ENCODE measurements at places on chromosomes 7 and 10.

GRCh38 chr7:139773371-139773770, 4.4 kb downstream of the HIPK2 start:
- no peak for DNase-seq

GRCh38 chr7:85022064-85022697, 164.7 kb downstream of the SEMA3D start:
- DNase-seq, result no peak

DNA sequence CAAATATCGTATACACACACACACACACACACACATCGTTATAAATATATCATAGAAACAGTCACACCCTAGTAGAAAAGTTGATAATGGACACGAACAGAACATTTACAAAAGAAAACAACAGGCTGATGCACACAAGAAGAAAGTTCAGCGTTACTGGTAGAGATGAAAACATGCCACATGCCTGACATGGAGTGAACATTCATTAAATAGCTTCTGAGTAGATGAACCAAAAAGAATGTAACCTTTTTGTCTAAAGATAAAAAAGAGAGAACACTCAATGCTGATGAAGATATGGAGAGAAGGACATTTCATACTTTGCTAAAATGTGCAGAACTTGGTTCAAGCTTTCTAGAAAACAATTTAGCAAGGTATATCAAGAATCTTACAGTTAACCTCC, 173.4 kb upstream of the KLF14 start:
- DNase-seq, result no peak

GRCh38 chr10:69641261-69641980, 11.4 kb downstream of the FAM241B start:
- DNase-seq, result no peak

DNA sequence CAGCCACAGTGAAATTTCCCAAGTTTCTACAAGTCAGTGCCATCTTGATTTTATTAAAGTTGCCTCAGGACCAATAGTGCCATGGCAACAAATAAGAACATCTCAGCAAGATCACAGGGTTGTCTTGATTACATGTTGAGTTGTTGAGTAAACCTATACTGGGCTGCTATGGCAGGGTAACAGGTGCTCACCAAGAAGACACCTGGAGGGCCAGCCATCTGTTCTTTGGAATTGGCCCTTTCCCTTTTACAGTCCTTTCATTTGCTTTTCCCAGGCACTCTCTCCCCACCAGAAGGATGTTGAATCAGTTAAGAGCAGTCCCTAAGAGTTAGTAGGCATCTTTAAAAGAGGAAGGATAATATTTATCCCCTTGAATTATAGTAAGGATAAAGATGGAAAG, 582.0 kb downstream of the TNS3 start:
- no peak for DNase-seq

- DNase-seq, result no peak
These were observed 18.0 kb downstream of the AQP1 start for GRCh38 chr7:30929686-30930085.

DNA sequence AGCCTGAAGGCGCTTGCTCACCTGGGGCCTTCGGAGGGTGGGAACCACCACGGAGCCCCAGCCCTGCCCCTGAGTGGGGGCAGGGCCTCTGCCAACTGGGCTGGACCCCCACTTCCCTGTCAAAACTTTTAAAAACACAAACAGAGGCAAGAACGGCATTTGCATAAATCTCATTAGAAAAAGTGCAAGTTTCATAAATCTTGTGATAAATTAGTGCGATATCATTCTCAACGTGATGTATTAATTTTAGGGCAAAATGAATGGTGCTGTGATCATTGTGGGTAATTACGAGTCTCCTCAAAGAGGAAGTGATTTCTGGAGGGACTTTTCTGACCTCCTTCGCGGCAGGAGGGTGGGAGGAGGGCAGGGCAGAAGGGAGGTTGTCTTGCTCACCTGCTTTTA, 98.3 kb downstream of the CDH23 start:
- no peak for DNase-seq

DNA sequence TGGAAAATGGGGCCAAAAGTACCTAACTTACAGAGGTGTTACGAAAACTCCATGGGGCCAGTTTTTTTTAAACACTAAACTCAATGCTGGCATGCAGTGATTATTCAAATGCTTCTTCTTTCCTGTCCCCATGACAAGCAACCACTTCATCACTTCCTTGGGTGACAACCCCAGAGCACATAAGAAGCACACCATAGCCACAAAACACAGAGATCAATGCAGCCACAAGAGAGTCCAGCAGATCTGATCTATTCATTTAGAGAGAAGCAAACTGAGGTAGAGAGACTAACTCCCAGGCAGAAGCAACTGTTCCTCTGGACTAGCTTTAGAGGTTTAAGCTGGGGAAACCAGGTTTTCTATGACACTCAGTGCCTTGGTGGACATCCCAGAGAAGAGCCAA, 180.0 kb downstream of the GRID1 start:
- no peak for DNase-seq

DNA sequence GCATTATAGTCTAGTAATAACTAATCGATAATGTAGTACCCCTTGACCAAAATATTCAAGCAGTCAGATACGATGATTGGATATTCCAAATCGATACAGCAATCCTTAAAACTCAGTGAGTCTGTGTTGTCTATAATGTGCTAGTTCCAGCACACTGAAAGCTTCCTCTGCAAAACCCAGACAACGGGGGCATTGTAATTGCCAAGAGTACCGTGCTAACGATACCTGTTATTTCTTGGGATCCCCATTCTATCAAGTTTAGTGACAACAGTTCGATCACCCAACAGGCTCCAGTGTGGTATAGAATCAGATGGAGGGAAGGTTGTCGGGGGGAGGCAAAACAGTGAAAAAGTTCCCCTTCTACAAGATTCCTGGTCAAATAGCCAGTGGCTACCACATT, 865 bp downstream of the ZNF438 start:
- no peak for DNase-seq

DNA sequence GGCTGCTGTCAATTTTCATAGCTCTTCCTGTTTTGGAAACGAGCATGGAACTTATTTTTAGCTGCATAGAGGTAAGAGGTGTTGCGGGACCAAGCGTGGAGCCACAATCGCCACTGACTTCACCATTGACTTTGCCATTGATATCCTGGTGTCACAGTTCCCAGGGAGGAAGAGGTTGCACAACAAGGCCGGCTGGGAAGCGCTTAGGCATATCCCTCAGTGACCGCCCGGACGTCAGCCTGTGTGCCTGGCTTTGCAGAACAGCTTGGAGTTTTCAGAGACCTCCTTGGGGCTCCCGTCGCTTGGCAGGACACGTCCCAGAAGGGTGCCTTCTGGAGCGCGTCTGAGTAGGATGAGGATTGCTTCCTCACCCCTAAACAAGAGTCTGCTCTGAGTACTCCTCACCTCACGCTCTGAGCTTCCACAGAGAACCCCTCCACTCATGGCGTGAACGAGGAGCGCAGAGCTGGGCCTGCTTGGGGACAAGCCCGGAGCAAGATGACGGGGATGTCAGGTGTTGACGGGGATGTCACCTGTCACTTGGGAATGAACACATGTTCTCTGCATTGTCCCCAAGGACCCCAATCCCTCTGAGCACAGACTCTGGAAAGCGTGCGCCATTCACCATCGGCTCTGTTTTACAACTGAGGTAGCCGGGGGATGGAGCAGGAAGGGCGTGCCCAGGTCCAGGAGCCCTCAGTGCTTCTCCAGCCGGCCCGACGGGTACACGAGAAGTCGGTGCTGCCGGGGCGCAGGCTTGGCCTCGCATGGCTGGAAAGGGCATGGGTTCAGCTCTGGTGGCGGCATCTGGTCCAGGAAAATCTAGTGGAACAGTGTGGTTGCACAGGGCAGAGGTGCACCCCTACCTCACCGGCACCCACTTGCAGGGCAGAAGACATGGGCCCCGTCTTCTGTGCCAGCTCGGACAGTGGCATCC, 192.3 kb upstream of the SHH start:
- DNase-seq, result no peak

GRCh38 chr10:52451817-52452216, 137.7 kb downstream of the DKK1 start:
- DNase-seq, result no peak

DNA sequence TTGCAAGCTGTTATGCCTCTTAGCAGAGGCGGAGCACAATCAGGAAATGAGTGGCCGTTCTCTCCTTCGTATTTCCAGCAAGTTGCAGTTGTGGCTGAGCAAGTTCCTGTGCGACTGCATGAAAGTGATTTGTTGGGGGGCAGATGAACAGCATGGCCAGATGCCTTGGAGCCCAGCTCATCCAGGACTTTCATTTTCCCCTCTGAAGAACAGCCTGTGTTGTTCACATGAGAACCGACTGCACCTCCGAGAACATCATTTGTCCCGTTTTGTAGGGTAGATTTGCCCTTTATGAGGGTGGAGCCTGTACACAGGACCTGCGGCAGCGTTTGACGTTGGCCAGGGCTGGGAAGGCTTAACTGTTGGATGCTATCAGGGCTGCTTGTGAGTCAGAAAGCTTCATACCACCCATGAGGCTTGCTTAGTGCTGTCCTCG, 4.4 kb downstream of the BAG3 start:
- DNase-seq, result peak; percentile 61

All from A673 (cell line).